A549 (cell line): ENCODE measurements at places on chromosomes 6 and 20. TPM values are rescaled to one million over a fixed set of nuclear protein-coding genes. Genes with fewer than 3 reads are reported as not detected.

The MUCL3 gene
- polyA plus RNA-seq = 0.03 to 0.08 TPM (median 0.04 TPM) in 3 replicates

The CNR1 gene
- 0.72 to 0.79 TPM (median 0.79 TPM) in 3 replicates for polyA plus RNA-seq

The RSPO3 gene
- 119 to 128 TPM (median 120 TPM) in 3 replicates for polyA plus RNA-seq

The TSPO2 gene
- polyA plus RNA-seq = not detected in 3 replicates

The RHAG gene
- polyA plus RNA-seq = 0.10 TPM in 1 of 3 replicates, not detected in the others

The SLC35D3 gene
- not detected in 3 replicates for polyA plus RNA-seq

The CRISP2 gene
- polyA plus RNA-seq = not detected in 3 replicates

The SLC25A27 gene
- 0.98 to 1.9 TPM (median 1.4 TPM) in 3 replicates for polyA plus RNA-seq

The MAP1LC3A gene
- polyA plus RNA-seq = 11.4 to 17.7 TPM (median 15.7 TPM) in 3 replicates

The CFB gene
- 2.7 to 4.9 TPM (median 4.4 TPM) in 3 replicates for polyA plus RNA-seq

The SPAG4 gene
- 2.6 to 4.6 TPM (median 4.4 TPM) in 3 replicates for polyA plus RNA-seq

The TENT5A gene
- 0.79 to 1.1 TPM (median 0.91 TPM) in 3 replicates for polyA plus RNA-seq

The RAB44 gene
- polyA plus RNA-seq = 0.05 to 0.11 TPM (median 0.09 TPM) in 3 replicates

The GFRAL gene
- not detected in 3 replicates for polyA plus RNA-seq

The LINC00237 gene
- polyA plus RNA-seq = not detected in 3 replicates

The GPLD1 gene
- polyA plus RNA-seq = 1.2 to 1.6 TPM (median 1.3 TPM) in 3 replicates

The HSPA1L gene
- 1.2 to 1.7 TPM (median 1.4 TPM) in 3 replicates for polyA plus RNA-seq

The FITM2 gene
- polyA plus RNA-seq = 12.1 to 16.0 TPM (median 15.4 TPM) in 3 replicates

The FKBP5 gene
- 7.7 to 9.5 TPM (median 8.4 TPM) in 3 replicates for polyA plus RNA-seq

The PDYN gene
- 0.04 TPM in 1 of 3 replicates, not detected in the others for polyA plus RNA-seq

The PXDC1 gene
- 6.6 to 8.0 TPM (median 7.1 TPM) in 3 replicates for polyA plus RNA-seq

The DOK5 gene
- polyA plus RNA-seq = not detected in 3 replicates

The HAO1 gene
- polyA plus RNA-seq = not detected in 3 replicates

The ESR1 gene
- polyA plus RNA-seq = not detected in 3 replicates

The PRSS16 gene
- 3.1 to 3.9 TPM (median 3.7 TPM) in 3 replicates for polyA plus RNA-seq
